ENCODE measurements at places on chromosomes 3 and 15. TPM values are rescaled to one million over a fixed set of nuclear protein-coding genes. Genes with fewer than 3 reads are reported as not detected.

DNA sequence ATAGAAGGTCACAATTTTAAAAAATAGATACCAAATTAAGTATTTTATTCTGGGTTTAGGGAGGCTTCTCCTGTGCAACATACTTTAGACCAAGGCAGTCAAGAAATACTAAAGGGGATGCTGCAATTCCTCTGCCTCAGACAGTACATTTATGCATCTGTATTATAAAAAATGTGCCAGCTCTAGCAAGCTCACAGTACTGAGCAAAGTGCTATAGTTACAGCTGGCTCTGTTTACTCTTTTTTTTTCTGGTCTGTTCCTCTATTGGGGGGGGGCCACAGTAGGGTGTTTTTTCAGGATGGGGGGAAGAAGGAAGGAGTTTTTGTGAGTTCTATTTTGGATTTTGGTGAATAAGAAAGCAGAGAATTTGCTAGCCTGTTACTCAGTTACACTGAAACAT is 185.0 kb downstream of the TIGIT start:
- H3K4me3 ChIP-seq, result no peak overlapping the region
- no peak for DNase-seq
- H3K27ac ChIP-seq, result no peak overlapping the region
- peaks cover under 1% of the 10 kb centered on the region for H3K4me1 ChIP-seq

GRCh38 chr3:62659660-62660059 is 215.6 kb downstream of the CADPS start:
- H3K27me3 ChIP-seq, result peaks cover 9% of the 10 kb centered on the region
- no peak overlapping the region for H3K4me3 ChIP-seq
- no peak overlapping the region for H3K27ac ChIP-seq
- H3K36me3 ChIP-seq, result no peaks in the 10 kb centered on the region

DNA sequence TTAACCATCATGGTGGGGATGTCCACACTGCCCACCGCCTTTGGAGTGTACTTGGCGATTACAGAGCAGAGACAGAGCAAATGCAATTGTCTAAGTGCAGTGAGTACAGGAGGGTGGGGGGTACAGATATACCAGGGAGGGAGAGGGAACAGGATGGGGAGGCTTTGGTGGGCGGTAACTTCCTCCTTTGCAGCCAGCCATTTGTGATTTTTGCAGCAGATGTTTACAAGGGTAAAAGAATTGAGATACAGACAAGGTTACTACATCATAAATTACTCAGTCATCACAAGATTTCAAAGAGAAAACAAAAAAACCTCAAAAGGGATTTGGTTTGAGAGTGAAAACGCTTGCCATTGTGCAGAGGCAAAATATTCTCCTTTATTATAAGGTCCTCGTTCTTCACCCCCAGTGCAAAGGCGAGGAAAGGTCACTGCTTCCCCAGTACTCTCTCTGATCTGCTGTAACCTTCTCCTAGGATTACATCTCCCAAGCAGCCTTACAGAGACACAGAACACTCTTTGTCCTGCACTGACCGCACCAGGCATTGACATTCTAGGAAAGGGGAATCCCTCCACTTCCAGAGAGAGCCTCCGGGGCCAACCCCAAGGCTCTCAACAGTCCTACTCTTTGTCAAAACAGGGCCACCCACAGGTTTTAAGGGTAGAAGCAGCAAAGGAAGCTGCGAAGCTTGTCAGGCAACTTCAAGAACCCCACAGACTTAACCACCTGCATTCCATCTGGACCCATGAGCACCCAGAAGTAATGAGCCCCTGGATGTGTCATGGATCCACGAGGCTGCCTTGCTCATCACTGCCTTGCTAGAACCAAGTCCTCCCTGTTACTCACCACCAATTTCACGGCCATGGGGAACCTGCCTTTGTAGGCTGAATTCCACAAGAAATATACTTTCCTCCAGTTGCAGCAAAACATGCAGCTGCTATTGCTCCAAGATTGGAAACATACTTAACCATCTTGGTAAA is 117.3 kb downstream of the ADAMTS17 start:
- no peaks in the 10 kb centered on the region for H3K36me3 ChIP-seq
- H3K4me3 ChIP-seq, result no peak overlapping the region
- DNase-seq, result no peak
- no peaks in the 10 kb centered on the region for H3K27me3 ChIP-seq
- H3K4me1 ChIP-seq, result no peaks in the 10 kb centered on the region
- H3K27ac ChIP-seq, result no peak overlapping the region

- no peak overlapping the region for H3K4me3 ChIP-seq
- H3K27ac ChIP-seq, result no peak overlapping the region
- no peaks in the 10 kb centered on the region for H3K36me3 ChIP-seq
- no peaks in the 10 kb centered on the region for H3K27me3 ChIP-seq
Observed at GRCh38 chr3:25904206-25904605, 114.3 kb downstream of the OXSM start.

HCLS1 gene
- 23.9 TPM for total RNA-seq

GRCh38 chr3:46908294-46908985 is 30.9 kb downstream of the PTH1R start:
- no peak overlapping the region for H3K27ac ChIP-seq
- H3K4me1 ChIP-seq, result peaks cover 13% of the 10 kb centered on the region
- no peaks in the 10 kb centered on the region for H3K36me3 ChIP-seq
- DNase-seq, result peak; percentile 3

DNA sequence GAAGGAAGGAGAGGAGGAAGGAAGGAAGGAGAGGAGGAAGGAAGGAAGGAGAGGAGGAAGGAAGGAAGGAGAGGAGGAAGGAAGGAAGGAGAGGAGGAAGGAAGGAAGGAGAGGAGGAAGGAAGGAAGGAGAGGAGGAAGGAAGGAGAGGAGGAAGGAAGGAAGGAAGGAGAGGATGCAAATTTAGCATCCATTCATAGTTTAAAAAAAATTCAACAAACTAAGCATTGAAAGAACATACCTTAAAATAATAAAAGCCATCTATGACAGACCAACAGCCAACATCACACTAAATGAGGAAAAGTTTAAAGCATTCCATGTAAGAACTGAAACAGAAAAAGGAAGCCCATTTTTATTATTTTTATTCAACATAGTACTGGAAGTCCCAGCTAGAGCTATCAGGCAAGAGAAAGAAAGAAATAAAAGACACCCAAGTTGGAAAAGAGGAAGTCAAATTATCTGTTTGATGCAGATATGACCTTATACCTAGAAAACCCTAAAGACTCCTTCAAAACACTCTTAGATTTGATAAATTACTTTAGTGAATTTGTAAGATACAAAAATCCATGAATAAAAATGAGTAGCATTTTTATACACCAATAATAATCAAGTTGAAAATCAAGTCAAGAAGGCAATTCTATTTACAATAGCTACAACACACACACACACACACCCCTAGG is 52.2 kb upstream of the FXR1 start:
- no peak overlapping the region for H3K27ac ChIP-seq
- no peaks in the 10 kb centered on the region for H3K27me3 ChIP-seq

DNA sequence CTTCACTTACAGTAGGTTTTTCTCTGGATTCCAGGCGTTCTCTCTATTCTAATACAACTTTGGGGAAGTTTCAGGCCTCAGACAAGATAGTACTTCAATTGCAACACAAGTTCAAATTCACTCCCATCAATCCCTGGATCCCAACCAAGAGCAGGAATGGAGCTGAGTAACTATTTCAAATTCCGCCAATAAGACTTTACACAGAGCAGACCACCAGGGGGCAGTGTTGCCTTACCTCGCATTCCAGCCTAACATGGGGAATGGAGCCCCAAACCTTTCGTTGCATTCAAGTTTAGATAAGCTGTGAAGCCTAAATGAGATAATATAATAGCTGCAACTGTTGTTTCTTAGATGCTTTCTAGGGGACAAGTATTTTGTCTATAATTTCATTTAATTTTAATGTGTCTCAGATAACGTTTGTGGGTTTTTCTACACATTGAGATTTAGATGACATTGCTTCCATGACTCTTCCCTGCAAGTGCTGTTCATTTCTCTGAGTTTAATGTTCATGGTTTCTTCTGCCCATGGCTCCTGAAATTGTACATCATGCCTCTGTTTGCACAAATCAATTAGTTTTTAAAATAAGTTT is 186.7 kb downstream of the NSUN3 start:
- no peak overlapping the region for H3K27ac ChIP-seq
- no peaks in the 10 kb centered on the region for H3K27me3 ChIP-seq
- H3K4me3 ChIP-seq, result no peak overlapping the region
- H3K4me1 ChIP-seq, result no peaks in the 10 kb centered on the region
- peak; percentile 70 for DNase-seq
- H3K36me3 ChIP-seq, result no peaks in the 10 kb centered on the region

- H3K27ac ChIP-seq, result peak overlapping the region; percentile 68
- no peaks in the 10 kb centered on the region for H3K36me3 ChIP-seq
Observed at GRCh38 chr15:101188637-101189408, 63.0 kb downstream of the CHSY1 start.

ACKR2 gene
- total RNA-seq, result 5.7 TPM

DNA sequence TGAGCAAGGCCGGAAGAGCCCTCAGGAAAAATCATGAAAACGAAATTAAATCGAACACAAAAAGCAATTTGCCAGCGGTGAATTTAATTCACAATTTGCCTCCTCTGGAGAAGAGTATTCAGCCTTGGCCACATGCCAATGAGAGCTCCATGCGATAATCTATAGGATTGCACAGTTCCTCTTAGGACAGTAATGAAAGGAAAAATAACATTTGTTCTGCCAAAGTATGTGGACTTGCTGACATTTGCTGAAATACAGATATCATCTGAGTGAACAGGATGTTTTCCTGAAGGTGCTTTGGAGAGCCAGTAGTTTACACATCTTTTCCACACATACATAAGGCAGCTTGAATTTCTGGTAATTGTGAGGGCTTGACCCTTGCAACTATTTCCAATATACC is 188.6 kb upstream of the PDZRN3 start:
- no peaks in the 10 kb centered on the region for H3K36me3 ChIP-seq
- H3K4me3 ChIP-seq, result no peak overlapping the region

DNA sequence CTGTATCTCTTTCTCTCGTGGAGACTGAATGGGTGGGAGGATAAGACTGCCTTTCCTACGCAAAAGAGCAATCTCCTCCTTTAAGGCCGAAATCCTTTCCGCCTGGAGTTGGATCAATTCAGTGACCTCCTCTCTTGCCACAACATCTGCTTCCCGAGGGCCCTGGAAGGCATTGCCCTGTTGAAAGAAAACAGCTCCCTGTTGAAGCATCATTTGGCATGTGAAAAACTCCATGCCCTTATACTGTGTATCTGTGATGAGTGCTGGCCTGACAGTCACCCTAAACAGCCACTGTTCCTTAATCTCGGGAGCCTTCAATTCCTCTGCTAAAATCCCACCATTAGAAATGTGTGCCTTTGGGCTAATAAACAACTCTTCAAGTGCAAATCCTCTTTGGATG is 80.2 kb downstream of the BOC start:
- peaks cover under 1% of the 10 kb centered on the region for H3K36me3 ChIP-seq
- DNase-seq, result no peak
- H3K27me3 ChIP-seq, result no peaks in the 10 kb centered on the region

- no peak overlapping the region for H3K27ac ChIP-seq
- H3K4me3 ChIP-seq, result no peak overlapping the region
- no peaks in the 10 kb centered on the region for H3K36me3 ChIP-seq
- peaks cover 28% of the 10 kb centered on the region for H3K27me3 ChIP-seq
- H3K4me1 ChIP-seq, result no peaks in the 10 kb centered on the region
Observed at GRCh38 chr3:158085358-158085757, 20.9 kb downstream of the SHOX2 start.

DGKG gene
- 13.7 TPM for total RNA-seq

GRCh38 chr3:156341332-156341731 is 213.6 kb downstream of the SSR3 start:
- DNase-seq, result no peak
- no peak overlapping the region for H3K4me3 ChIP-seq
- H3K27ac ChIP-seq, result no peak overlapping the region
- H3K27me3 ChIP-seq, result no peaks in the 10 kb centered on the region

C2CD4A gene
- total RNA-seq, result 0.34 TPM

GRCh38 chr3:53890726-53891475 is 758 bp downstream of the SELENOK start:
- peaks cover 17% of the 10 kb centered on the region for H3K27me3 ChIP-seq
- H3K4me1 ChIP-seq, result peaks cover 18% of the 10 kb centered on the region
- DNase-seq, result no peak
- peak overlapping the region; percentile 99 for H3K27ac ChIP-seq
- peak overlapping the region; percentile 99 for H3K4me3 ChIP-seq

ZNF80 gene
- total RNA-seq, result not detected

TGM4 gene
- total RNA-seq, result not detected

DZIP1L gene
- total RNA-seq, result 40.0 TPM

DNA sequence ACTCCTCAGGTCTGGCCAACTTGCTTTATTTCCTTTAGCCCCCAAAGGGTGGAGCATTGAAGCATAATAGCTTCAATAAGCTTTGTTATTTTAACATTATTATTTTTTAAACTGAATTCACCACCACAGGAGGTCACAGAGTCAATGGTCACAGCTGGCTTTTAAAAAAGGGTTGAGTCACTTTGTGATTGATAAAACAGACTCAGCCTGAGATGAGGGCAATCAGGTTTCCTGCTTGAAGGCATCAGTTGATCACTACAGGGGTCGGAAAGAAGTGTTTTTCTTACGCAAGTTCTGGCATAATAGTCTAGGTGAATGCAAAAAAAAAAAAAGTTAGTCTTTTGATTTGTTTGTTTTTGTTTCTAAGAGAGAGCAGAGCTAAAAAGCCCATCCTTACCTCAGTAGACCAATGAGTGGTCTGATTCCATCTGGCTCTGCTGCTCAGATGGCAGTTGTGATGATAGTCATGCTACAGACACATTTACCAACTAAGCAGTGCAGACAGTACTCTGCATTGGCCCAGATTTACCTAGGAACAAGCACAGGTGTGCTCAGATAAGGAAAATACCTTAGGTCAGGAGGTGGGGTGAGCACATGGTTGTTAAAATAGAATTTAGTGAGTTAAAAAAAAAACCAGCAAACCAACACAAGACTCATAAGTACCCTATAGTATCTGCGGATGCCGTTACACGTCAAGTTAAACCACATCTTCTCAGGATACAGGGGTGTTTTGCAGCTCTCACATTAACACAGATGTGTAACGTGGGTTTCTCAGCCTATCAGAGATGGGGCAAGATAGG is 22.6 kb downstream of the ZNF80 start:
- H3K4me1 ChIP-seq, result peaks cover 3% of the 10 kb centered on the region
- H3K27me3 ChIP-seq, result no peaks in the 10 kb centered on the region
- H3K27ac ChIP-seq, result no peak overlapping the region
- DNase-seq, result no peak
- no peak overlapping the region for H3K4me3 ChIP-seq

DNA sequence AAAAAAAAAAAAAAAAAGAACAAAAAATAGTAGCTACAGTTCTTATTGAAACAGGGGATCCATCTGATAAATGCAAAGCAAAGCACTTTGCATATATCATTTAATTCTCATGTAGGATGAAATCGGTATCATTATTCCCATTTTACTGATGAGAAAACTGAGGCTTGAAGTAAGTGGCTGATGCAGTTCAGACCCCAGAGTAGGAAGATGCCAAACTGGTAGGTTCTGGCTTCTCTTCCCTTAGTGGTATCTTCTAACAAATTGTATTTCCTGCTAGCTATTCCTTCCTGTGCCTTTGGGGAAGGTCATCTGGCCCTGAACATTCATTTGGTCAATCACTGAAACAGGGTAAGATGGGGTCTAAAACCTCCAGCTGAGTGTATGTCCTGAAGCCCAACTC is 21.9 kb downstream of the PIF1 start:
- no peak overlapping the region for H3K27ac ChIP-seq
- no peaks in the 10 kb centered on the region for H3K36me3 ChIP-seq
- no peaks in the 10 kb centered on the region for H3K4me1 ChIP-seq
- no peak overlapping the region for H3K4me3 ChIP-seq

- no peak for DNase-seq
- no peaks in the 10 kb centered on the region for H3K36me3 ChIP-seq
- no peaks in the 10 kb centered on the region for H3K4me1 ChIP-seq
- no peaks in the 10 kb centered on the region for H3K27me3 ChIP-seq
Observed at GRCh38 chr15:84944311-84944710, 37.3 kb upstream of the PDE8A start.

PTH1R gene
- total RNA-seq, result 14.7 TPM

Data from lung (tissue), 17 donors.